Anterior cingulate cortex (tissue), 58 donors: ENCODE measurements at places on chromosomes 13 and 19.

DNA sequence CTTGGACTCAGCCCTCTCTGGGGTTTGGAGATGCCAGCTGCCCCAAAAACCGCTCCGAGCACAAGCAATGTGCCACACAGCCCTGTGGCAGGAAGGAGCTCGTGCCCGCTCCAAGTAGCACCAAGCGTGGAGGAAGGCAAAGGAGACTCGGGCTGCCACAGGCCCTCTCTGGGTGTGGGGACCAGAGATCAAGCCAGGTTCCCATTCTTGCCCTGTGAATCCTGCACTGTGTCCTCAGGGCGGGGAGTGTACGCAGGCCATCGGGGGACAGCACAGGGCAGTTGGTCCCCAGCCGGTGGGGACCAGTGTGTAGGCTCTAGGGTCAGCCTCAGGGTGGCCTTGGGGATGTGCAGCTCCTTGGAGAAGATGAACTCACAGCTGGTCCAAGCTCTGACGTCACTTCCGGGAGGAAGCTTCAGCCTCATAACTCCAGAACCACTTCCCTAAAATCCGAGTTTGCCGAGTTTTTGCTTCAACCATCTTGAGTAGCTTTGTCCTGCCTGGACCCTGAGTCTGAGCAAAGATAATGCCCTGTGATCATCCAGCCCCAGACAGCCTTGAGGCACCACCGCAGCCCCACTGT, 9.3 kb upstream of the CPAMD8 start:
- no peak for DNase-seq

GRCh38 chr13:112071102-112071722, 4.3 kb downstream of the SOX1 start:
- DNase-seq: no peak

DNA sequence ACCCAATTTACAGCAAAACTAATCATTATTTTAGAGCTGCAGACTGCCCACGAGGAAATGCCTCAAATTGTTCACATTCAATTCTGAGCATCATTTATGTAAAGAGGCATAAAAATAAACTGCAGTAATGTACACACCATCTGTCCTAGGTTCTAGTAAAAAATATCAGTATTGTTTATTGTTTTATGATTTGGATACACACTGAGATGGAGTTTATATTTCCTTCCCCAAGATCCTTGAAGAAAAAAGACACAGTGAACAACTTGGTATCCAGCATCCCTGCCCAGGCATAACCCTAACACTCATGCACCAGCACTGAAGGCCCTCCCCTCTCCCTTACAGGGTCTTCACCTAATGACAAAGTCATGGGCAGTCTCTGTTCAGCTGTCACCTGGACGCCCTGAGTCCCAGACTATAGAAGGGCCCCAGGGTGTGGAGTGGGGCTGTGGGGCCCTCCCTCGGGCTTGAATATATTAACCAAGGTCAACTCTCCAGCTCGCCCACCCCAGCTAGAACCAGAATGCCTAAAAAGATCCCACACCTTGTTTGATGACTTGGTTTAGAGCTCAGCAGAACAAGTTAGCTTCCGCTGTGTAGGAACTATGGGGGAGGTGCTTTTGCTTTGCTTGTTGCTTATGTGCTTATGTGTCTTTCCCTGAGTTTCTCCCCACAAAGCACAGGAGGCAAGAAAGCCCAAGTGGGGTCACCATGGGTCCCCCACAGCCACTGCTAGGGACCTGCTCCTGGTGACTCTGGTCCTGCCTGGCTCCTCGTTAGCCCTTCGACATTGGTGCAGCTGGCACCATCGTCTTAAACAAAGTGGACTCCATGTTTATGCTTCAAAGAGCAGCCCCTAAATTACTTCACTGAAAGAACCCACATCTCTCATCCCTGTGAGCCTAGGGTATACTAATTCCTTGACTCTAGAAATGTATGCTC, 111.1 kb downstream of the COL4A1 start:
- no peak for DNase-seq

DNA sequence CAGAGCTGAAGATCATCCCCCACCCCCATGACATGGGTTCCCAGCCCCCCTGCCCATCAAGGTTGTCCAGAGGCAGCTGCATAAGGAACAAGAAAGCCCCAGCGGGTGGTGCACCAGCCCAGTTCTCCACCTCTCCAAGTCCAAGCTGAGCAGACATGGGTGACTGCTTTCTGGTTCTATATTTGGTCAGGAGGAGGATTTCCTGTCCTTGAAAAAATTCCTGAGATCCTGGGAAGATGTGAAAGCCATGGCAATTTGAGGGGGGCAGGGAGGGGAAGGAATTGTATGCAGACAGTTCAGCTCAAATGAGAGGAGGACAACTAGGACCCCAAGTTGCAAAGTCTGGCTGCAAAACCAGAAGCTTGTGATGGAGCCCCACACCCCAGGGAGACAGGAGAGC, 55.4 kb upstream of the ADGRE5 start:
- DNase-seq: no peak

GRCh38 chr13:103656311-103656710, 590.1 kb upstream of the SLC10A2 start:
- DNase-seq: no peak

- no peak for DNase-seq
These were observed at the start of gene NLRP12 for GRCh38 chr19:53824134-53824611. TSS of gene NLRP12 (minus strand) at chr19:53824314. CDS start at chr19:53824174, 140 bp downstream.

DNA sequence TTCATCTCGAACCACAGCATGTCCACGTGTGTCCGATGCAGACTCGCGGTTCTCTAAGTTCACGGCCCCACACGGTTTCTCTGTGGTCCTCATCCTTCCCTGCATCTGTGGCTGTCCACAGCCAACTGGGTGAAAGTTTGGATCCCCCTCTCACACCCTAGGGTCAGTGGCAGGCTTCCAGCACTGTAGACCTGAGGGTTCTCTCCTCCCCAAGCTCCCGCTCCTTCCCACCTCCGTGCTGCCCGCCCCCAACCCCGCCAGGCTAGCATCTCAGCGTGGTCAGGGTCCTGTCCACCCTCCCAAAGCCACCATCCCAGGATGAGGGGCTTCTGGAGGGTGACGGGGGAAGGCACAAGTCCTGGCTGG, 3.0 kb downstream of the ANGPTL4 start:
- DNase-seq: peak; percentile 25

- no peak for DNase-seq
These were observed 75.5 kb upstream of the MEDAG start for GRCh38 chr13:30830638-30830965.

- no peak for DNase-seq
These were observed 5.9 kb downstream of the LRRC4B start for GRCh38 chr19:50562329-50562728.

DNA sequence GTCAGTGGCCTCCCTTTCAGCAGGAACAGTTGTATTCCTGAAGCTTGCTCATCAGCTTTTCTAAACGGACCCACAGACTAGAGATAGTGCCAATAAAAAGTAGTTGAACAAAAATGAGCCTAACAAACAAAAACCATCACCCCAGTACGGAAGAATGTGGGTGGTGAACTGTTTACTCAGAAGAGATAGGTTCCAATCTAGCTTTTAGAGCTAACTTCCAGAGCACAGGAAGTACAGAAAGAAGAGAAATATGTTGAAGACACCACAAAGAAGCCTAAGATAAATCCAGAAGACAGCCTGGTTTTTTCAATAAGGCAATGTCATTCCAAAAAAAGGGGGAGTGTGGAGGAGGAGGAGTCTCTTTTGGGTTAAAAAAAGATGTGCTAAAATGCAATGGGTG, 2.8 kb upstream of the LMO7 start:
- DNase-seq: no peak
